ENCODE measurements at places on chromosomes 4 and X.

- no peak for DNase-seq
Observed at GRCh38 chr4:1074077-1074476, 39.3 kb downstream of the RNF212 start.

- DNase-seq = no peak
Observed at GRCh38 chr4:39048311-39048710, 13.7 kb upstream of the KLHL5 start.

- DNase-seq = no peak
Observed at GRCh38 chrX:14698790-14699189, 169.5 kb downstream of the GLRA2 start.

DNA sequence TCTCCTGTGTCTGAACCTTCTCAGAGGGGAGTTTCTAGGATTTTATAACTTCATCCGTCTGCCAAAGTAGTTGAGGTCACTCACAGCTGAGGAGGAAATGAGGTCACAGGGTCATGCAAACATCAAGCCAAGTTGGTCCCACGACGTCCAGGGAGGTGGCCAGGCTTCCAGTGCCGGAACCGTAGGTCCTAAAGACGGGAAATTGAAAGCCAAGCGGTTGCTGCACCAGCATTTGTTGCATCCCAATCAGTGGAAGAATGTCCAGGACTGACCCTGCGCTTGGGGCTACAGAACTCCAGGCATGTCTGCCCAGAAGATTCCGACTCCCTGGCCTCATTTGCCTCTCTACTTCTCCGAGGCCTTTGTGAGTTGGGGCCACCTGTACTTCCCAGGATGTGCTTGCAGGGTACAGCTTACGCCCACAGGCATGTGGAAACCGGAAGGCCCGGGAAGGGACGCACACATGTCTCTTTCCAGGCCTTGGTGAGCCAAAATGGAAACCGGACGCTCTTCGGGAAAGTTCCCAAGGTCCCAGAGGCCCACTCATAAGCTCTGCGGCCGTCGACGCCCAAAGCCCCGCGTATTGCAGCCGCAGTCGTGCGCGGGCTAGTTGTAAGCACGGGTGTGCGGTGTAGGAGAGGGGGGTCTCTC, 9.3 kb downstream of the PRDM8 start:
- DNase-seq = no peak

DNA sequence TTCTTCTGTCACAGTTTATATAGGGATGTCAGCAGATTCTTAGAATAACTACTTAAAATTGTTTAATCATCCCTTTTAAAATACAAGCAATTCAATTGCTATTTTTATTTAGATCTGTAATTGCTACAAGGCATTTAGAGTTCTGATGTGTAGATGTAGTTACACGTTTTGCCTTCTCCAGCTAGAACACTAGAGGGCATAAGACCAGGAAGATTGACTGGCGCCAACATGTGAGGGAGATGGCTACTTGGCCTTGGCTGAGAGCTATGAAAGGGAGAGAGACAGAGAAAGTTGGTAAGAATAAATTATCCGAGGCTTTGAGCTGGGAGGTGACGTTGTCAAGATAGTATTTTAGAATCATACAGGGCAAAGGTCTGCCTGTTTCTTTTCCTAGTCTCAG, 563.7 kb upstream of the PRKX start:
- DNase-seq = no peak

GRCh38 chr4:82394896-82395295, 21.1 kb upstream of the HNRNPD start:
- no peak for DNase-seq

- no peak for DNase-seq
Observed at GRCh38 chrX:29447867-29448266, 767.5 kb upstream of the MAGEB2 start.

GRCh38 chr4:177047851-177048174, 255.1 kb upstream of the VEGFC start:
- DNase-seq = no peak

GRCh38 chr4:183185559-183185958, 86.5 kb downstream of the WWC2 start:
- no peak for DNase-seq

DNA sequence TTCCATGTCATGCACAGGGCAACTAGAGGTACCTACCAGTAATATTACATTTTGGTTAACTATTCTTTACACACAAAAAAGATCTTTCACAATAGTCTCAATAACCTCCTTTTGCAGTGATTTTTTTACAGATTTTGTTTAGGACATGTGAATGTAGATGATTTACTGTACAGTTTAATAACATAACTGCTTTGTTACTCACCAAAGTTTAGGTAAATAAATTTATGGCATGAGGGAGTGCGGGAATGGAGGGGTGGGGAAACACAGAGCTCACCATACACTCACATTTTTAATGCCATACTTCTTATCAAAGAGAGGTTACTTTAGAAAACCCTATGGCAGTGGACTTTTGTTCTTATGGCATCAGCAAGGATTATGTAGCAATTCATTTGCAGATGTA, 93.1 kb upstream of the TEX13A start:
- DNase-seq = no peak

DNA sequence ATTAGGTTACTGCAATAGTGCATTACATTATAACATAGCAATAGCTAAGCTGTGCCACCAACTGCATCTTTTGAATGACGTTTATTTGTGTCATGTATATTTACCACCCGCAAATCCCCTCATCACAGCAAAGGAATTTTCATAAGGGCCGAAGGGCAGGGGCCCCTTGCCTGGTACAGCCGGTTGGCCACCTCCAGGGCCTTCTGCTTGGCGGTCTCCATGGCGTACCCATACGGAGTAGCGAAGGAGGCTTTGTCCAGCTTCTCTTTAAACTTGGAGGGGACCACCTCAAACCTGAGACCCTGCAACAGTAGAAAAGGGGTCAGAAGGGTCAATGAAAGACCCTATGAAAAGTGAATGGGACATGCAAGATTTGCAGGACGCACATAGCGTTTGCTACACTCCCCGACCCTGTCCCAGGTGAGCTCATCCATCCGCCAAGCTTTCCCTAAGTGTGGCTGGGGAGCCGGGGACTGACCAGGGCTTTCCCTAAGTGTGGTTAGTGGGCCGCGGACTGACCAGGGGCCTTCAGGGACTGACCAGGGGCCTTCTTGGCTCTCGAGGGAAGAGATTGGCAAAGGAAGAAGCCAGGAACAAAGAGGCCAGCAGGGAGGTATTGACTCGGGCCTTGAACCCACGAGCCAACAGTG, 10.6 kb downstream of the ASMTL start:
- no peak for DNase-seq

- no peak for DNase-seq
Observed at GRCh38 chr4:138841343-138841742, 174.2 kb upstream of the NOCT start.

DNA sequence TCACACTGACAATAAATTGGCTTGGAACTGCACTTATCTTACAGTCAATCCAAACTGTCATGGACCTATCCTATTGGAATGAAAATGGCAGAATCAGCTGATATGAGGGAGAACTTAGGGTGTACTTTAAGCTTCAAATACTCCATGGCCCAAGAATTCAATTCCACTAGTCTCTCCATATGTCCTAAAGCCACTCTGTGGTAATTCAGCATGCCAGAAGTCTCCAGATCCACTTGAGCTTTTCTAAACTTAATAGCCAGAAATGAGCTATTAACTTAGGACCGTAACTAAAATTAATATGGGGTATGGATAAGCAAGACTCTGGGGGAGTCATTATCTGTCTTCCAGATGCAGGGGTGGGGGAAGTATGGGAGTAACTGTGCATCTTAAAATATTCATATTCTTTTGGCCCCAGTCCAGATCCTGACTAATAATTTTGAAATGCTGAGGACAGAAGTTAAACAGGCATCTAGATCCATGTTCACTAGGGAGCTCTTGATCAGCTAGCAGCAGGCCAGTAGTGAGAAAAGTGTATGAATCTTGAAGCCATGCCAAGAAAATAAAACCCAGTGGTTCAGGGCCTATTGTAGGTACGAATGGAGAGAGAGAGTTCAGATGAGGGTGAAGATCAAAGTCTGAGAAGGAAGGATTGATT, 167.6 kb downstream of the DKK2 start:
- DNase-seq = no peak

DNA sequence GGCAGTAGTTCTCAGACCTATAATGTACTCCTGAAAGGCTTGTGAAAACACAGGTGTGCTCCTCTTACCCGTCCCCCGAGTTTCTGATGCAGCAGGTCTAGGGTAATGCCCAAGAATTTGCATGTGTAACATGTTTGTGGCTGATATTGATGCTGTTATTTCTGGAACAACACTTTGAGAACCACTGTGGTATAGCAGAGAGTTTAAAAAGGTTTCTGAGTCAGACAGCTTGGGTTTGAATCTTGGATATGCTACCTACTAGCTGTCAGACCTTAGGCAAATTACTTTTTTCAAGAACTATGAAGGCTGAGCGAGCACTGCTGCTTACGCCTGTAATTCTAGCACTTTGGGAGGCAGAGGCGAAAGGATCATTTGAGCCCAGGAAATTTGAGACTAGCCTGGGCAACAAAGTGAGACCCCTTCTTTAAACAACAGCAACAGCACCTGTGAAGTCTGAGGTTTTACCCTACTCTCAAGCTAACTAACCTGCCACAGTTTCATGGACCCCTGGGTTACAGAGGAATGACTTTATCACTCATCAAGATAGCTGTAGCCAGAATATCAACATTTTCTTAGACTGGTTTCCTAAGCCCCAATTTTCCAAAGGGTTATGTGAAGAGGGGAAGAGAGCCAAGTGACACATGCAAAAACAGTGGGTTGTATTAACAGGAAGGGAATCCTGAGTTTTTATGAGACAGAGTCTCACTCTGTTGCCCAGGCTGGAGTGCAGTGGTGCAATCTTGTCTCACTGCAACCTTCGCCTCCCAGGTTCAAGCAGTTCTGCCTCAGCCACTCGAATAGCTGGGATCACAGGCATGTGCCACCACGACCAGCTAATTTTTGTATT, 5.1 kb downstream of the AFF1 start:
- DNase-seq = peak; percentile 12

DNA sequence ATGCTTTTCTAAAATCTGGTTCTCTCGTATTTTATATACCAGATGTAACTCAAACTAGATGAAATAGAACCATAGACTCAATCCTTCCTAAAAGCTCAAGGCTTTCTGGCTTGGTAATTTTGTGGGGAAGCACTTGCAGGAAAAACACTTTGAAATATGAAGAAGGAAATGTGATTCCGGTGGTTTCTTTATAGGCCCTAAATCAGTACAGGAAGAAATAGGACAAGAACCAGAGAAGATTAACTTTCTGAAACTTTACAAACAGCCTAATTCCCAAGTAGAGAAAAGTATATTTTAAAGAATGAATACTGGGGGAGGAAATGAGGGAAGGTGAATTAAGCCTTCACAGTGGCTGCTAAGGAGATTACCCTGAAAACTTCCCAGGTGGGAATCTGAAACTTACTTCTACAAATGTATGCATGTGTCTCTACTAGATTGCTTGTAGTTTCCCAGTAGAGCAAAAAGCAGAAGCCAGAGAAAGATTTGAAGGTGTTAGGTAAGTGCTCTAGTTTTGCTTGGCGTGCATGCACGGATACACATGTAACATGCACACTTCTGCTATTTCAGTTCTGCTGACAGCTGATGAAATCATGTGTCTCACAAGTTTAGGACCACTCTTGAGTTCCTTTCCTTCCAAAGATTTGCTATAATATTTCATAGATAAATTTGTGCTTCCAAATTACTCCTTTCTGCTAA, 92.1 kb downstream of the AFF1 start:
- no peak for DNase-seq

GRCh38 chr4:154029171-154029570, 240.3 kb upstream of the SFRP2 start:
- DNase-seq = no peak

- DNase-seq = no peak
Observed at GRCh38 chr4:134601706-134602105, 400.1 kb upstream of the PABPC4L start.

- no peak for DNase-seq
Observed at GRCh38 chr4:2958446-2958845, 4.8 kb downstream of the NOP14 start.

- DNase-seq = no peak
Observed at GRCh38 chr4:153255233-153255632, 51.0 kb downstream of the TRIM2 start.
